ENCODE measurements at places on chromosomes 12 and 14.

DNA sequence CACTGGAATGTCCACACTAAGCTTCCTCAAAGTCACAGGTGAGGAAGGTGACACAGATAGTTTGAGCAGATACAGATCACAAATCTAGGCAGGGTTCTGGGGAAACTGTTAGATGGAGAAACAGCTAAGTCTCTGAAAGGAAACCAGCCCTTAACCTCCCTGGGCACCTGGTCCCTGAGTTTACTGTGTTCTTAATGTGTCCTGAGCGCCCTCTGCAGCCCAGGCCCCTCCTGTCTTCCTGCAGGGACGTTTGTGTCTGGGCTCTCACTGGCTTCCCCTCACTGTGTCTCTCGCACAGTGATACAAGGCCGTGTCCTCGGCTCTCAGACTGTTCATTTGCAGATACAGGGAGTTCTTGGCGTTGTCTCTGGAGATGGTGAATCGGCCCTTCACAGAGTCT lies 684.3 kb downstream of the TMEM121 start:
- DNase-seq, result peak; percentile 21

GRCh38 chr12:89799316-89799715 lies 90.7 kb upstream of the ATP2B1 start:
- no peak for DNase-seq

- DNase-seq, result no peak
These were observed 48.6 kb upstream of the RHOJ start for GRCh38 chr14:63155511-63156185.

- DNase-seq, result no peak
These were observed 260.4 kb downstream of the GALC start for GRCh38 chr14:87732562-87732961.

DNA sequence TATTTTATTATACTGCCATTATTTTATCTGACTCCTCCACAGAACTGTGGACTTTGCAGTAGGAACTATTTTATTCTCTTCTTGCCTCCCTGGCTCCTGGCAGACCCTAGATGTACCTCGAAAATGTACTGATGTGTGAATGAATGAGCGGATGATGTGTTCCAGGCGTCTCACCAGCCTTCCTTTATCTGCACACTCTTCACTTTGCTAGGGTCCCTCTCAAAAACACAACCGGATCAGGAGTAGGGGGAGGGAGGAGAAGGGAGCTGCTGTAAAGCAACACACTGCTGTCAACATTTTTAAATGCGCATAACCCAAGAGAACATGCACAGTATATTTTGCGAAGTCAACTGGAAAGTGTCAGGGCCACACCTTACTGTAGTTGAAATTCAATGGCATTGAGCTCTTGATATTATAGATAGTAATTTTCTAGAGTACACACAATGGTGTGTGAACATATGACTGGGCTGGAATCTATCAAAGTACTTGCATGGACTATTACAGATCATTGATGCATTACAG lies 36.3 kb downstream of the SRGAP1 start:
- DNase-seq, result no peak

- DNase-seq, result no peak
These were observed 59.1 kb downstream of the ISCA2 start for GRCh38 chr14:74552623-74553022.

DNA sequence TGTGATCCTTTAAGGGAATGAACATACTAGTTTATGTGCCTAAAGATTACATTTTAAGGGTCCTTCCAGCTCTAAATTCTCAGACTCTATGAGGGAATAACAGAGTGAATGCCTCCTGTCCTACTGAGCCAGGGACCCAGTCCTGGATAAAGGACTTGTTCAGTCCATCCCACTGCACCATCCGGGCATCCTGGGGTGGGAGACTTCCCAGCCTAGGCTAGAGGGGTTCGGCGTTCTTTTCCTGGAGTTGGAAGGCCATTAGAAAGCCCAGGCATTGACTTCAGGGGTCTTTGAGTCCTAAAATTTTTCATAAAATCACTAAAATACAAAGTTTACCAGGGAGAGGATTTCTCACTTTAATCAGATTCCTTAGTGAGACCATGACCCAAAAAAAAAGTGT lies 127.9 kb upstream of the FKBP4 start:
- DNase-seq, result no peak

GRCh38 chr14:66752109-66752508 lies 244.2 kb downstream of the GPHN start:
- no peak for DNase-seq

- no peak for DNase-seq
These were observed at the start of gene C12orf56 for GRCh38 chr12:64390275-64390851. Gene C12orf56 (minus strand): TSS chr12:64390758. CDS start chr12:64390565, 193 bp downstream.

GRCh38 chr12:62516927-62517326 lies 50.3 kb downstream of the MON2 start:
- DNase-seq, result no peak

All from activated T-cell treated with anti-CD3 and anti-CD28 coated beads for 48 hours (primary cell).